ENCODE measurements at places on chromosomes 3 and 15.

DNA sequence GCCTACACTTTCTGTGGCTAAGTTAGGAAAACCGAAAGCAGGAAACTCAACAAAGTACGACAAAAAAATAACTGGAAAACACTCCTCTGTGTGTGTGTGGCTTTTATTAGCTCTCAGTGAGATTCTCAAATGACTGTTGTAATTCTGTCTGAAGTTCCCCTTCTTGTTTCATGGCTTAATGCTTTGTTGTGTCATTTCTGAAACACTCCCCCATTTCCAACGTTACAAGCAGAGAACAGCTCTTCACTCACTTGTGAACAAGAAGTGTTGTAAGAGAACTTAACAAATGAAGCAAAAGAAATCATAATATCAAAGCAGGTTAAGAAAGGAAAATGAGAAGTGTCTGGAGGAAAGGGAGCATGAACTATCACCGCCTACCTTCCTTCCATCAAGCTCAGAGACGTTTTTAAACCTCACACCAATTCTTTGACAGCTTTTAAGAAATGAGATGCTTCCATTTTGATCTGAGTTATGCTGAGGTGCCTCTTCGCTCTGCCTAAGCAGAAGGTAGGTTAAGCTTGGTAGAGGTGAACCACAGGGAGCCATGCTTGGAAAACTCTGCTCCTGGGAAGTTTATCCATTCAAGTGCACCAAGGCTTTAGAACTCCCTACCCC, 12.4 kb upstream of the SEC62 start:
- DNase-seq = no peak

DNA sequence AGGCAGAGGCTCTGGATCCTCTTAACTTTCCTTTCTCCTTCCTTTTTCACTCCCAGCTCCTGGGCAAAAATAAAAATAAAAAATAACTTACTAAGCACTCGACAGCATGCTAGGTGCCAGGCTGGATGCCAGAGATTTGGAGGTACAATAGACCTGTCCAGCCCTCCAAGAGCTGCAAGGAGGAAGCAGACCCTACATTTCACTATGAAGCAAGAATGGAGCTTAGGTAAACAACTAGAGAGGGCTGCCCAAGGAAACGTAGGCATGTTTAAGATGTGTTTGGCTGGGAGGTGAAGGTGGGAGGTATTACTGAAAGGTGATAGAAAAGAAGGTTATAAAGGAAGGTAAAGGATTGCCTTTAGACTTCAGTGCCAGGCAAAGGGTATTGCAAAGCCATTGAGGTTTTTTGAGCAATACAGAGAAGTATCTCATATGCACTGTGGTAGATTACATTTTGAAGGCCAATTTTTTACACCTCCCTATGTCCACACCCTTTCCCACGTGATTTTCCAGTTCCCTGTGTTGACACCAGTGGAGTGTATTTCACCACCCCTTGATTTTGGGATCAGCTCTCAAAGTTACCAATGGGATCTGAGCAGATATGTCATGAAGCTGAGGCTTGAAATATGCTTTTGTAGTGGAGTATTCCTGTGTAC, 69.1 kb downstream of the DCLK3 start:
- no peak for DNase-seq

DNA sequence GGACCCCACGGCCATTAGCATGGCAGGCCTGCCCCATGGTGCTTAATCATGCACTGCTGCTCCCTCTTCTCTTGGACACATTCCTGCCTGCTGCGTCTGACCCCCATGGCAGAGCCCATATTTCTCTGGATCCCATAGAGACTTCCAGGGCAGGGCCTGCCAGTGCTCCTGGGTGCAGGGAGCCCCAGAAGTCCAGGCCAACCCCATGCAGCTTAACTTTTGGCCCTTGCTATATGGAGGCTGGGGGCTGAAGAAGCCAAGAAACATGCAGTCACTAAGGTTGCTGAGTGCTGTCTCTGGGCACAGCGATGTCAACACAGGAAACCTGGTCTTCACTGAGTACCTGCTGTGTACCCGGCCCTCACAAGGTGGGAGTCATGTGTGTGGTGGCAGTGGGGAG, 11.3 kb upstream of the PRKCD start:
- no peak for DNase-seq

DNA sequence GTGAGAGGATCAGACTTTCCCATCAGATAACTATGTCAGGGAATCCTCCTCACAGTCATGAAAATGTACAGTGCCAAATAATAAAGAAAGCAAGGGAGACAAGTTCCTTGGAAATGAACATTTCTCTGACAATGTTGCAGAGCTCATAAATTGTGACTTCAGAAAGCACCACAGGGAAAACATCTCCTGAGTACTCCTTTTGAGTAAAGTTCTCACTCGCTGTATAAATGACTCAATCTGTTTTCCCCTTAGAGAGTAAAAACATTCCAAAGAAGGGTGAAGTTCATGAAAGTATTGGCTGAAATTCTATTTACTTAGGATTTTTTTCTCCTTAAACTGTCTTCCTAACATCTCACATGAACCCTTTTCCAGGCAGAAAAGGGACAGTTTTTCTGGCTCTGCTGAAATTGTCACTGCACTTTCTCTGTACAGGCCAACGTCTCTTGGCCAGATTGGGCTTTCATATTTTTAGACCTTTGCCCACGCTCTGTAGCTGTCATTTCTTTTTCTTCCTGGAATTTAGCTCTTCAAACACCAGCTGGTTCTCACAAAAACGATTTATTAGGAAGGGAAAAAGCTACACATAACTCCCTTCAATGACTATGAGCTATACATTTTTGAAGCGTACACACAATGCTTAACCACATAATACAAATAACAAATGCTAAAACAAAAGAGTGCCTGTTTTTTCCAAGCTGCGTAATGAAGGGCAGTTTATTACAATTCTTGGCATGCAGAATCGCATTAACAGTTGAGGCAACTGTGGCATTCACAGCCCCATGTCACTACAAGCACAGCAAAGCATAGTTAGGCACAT, 216.1 kb downstream of the ATP8B4 start:
- DNase-seq = no peak

DNA sequence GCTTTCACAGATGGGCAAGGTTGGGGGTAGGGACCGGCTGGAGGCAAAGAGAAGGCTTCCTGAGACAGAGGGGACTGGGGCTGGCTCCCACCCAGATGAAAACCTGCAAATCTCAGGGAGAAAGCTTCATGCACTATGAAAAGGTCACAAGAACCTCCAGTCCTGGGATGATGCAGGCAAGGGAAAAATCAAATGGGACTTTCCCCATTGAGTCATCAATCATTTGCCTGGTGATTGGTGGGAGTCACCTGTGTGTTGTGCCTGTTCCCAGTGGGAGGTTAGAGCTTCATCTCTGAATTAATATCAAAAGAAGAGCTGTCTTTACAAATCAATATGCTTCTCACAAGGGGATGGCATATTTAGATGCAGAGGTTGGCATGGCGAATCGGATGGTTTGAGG, 49.9 kb downstream of the CACNA1D start:
- no peak for DNase-seq
